ENCODE measurements at places on chromosomes 13 and 19. TPM values are rescaled to one million over a fixed set of nuclear protein-coding genes. Genes with fewer than 3 reads are reported as not detected.

IGFL2 gene
- 441 TPM for total RNA-seq

CABP5 gene
- total RNA-seq: not detected

SRRM5 gene
- total RNA-seq: 0.56 TPM

SULT2B1 gene
- 5.3 TPM for total RNA-seq

GJB2 gene
- 17.0 TPM for total RNA-seq

C19orf44 gene
- total RNA-seq: 4.3 TPM

MCEMP1 gene
- not detected for total RNA-seq

All from type B pancreatic cell (in vitro differentiated cells).